Activated T-cell treated with anti-CD3 and anti-CD28 coated beads, Interleukin-2, amount 50 U/mL, for 72 hours (primary cell): ENCODE measurements at places on chromosomes 11 and 22.
A peak's percentile ranks its signal among the peaks of the same experiment; 100 is the strongest.

GRCh38 chr22:38327805-38328204 lies 10.6 kb upstream of the CSNK1E start:
- DNase-seq = no peak

GRCh38 chr11:118227865-118228785 lies 3.3 kb upstream of the JAML start:
- DNase-seq = peak; percentile 59

GRCh38 chr11:76173663-76174062 lies 32.6 kb downstream of the WNT11 start:
- DNase-seq = no peak

DNA sequence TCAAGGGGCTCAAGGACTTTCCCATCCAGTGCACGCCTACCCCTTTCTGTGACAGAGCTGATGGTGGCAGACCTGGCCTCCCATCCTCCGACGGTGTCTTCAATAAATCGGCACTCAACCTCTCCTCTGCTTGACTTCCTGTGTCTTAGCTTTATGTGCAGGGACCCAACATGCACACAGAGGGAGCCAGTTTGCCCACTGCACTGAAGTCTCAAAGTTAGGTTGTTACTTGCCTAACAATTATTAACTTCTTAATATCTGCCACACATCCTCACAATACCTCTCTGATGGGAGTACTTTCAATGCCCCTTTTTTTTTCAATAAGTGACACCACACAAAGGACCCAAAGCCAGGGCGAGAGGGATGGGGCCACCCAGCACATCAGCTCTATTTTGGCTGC lies 3.6 kb downstream of the IZUMO1R start:
- no peak for DNase-seq

DNA sequence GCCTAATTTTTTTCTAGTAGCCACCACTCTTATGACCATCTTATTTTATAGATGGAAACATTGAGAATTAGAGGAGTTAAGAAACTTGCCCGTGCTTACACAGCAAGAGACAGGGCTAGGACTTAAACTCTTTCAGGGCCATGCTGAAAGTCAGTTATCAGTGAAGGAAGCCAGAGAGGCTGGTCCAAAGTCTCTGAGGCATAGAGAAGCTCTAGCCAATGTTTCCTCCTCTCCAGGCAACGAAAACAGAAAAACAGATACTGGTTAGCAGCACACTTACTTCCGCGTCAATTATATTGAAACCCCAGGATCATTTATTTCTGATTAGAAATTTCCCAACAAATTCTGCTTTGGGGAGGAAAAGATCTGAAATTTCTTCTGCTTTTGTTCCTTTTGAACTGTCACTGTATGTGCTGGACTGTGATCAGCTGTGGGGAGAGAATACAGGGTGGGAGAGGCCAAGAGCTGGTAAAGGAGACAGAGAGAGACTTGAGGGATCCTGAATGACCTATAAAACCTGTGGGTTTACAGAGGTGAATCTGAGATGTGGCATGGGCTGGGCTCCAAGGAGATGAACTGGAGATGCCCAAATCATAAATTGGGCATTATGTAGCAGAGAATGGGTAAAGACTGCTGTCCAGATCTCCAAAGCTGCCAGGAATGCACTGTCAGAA lies 37.5 kb upstream of the CAPRIN1 start:
- no peak for DNase-seq

DNA sequence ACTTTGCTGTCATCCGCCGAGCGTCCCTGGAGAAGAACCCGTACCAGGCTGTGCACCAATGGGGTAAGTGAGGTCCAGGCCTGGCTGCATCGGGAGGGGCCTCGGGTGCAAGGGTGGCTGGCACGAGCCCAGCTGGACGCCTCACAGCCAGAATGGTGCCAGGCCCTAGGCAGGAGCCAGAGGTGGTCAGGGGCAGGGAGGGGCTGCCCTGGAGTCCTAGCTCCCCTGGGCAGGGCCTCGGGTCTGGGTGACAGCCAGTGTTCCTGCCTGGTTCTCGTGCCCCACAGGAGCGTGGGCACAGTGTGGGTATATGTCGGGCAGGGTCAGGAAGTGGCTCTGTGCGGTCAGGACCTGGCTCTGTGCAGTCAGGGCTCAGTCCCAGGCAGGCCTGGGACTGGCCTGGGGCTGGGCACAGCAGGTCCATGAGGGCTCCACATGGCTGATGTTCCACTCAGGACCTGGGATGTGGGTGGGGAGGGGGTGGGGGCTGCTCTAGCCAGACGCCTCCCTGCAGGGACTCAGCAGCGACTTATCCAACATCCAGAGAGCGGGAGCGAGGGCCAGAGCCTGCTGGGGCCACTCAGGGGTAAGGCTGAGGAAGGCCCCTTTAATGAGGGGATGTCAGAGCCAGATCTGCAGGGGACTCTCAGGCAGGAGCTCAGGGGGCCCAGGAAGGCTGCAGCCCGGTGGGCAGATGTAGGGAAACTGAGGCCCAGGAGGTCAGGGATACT lies 1.2 kb downstream of the TSPAN32 start:
- DNase-seq = peak; percentile 21

DNA sequence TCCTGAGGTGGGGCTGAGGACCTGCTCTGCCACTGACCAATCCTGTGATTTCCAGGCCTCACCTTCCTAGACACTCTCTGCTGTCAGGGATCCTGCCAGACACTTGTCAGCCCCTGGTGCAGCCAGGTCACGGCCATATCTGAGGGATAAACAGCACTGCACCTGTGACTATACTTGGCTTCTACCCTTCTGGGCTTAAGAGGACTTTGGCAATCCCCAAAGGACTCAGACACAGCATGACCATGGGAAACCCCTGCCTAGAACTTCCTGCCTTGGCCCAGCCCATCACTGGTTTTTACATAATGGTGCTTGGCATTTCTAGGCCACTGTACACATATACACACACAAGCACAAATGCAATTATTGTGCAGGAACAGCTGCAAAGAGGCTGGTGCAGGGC lies 11.6 kb upstream of the OLFML1 start:
- DNase-seq = no peak

GRCh38 chr22:29292379-29292778 lies 14.1 kb upstream of the GAS2L1 start:
- DNase-seq = no peak

- DNase-seq = no peak
These were observed 52.2 kb downstream of the PRDM10 start for GRCh38 chr11:129950101-129951091.
